ENCODE measurements at places on chromosomes 7 and 10.

DNA sequence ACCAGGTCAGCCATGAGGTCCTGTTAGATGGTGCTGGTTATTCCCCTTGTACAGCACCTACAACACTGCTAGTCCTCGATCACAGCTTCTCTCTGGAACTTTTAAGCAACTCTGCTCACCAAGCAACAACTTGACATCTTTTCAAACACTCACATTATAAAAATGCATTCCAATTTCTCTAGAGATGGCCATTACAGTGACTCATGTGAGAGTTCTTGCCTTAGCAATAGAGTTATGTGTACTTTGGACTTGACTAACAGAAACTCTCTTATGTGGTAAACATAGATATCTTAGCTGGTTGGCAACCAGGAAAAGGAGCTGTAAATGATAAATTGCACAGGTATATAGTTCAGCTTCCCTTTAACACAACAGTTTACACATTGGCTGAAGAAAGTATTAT lies 122.2 kb downstream of the PDE1C start:
- peak; percentile 90 for DNase-seq

DNA sequence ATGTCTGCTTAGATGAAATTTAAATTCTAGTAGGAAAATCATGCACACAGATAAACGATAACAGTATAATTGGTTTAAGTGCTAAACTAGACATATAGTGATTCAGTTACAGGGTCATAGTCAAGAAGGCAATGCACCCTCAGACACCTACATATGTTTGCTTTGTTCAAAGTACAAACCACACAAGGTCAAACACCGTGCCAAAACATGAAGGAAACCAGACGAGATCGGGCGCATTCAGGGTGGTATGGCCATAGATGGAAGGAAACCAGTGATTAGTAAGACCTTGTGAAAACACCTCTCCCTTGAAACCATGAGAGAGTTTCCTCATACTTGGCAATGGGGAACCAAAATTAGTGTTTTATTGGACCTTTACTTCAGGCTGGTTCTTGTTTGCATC lies 906.9 kb downstream of the PCDH15 start:
- no peak for DNase-seq

DNA sequence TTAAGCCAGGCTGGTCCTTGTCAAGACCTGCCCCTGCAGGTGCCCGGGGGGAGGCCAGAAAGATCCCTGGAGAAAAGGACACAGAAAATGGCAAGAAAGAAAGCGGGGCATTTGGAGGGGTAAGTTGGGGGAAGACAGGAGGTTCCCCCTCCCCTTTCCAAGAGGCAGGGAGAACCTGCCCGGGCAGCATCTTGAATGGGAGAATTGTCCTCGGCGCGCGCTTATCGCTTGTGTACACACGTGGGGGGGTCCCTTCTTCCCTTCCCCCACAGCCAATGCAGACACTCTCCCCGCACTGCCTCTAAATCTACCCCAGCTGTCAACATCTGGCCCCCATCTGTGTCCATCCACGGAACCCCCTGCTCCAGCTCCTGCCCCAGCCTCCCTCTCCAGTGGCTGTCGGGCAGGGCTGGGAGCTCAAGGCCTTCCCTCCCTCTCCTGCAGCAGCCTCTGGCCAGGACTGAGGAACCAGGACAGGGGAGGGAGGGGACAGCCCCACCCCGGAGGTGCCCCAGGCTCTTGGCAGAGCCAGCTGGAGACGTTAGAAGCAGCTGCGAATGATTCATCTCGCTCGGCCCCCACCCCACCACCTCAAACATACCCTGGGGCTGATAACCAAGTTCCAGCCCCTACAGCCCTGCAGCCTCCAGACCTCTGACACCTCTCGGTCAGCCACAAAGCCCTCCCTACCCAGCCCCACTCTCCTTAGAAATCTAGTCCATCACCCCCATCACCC lies 25.3 kb downstream of the EPHB4 start:
- DNase-seq = peak; percentile 85

GRCh38 chr10:99172128-99172738 lies 63.4 kb downstream of the HPSE2 start:
- DNase-seq = peak; percentile 58

GRCh38 chr7:51349820-51350545 lies 33.4 kb upstream of the COBL start:
- no peak for DNase-seq

DNA sequence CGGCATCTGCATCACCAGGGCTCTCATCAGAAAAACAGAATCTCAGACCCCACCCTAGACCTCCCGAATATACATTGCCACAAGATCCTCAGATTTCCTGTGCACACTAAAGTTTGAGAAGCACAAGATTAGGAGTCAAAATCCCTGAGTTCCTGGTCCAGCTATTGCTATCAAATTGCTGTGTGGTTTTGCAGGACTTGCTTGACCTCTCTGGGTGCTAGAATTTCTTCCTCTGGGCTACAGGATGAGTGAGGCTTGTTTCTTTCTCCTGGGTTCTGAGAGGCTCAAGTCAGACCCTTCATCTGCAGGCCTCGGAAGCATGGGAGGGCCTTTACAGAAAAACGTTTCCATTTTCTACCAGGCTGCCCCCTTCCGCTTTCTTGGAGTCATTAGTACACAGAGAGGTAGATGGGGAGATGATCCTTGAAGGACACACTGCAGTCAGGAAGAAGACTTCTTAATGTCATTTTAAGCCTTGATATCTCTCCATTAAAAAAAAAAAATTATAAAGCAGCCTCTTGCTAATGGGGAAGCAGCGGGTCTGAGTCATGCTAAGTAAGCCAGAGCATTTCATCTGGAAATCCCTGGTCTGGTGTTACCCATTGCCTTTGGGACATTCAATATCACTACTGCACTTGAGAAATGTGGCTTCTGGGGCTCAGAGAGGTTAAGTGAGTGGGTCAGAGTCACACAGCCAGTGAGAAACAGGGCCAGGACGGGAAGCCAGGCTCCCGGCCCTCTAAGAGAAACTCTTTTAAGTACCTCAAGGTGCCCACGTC lies 173.5 kb downstream of the KCNMA1 start:
- peak; percentile 50 for DNase-seq

DNA sequence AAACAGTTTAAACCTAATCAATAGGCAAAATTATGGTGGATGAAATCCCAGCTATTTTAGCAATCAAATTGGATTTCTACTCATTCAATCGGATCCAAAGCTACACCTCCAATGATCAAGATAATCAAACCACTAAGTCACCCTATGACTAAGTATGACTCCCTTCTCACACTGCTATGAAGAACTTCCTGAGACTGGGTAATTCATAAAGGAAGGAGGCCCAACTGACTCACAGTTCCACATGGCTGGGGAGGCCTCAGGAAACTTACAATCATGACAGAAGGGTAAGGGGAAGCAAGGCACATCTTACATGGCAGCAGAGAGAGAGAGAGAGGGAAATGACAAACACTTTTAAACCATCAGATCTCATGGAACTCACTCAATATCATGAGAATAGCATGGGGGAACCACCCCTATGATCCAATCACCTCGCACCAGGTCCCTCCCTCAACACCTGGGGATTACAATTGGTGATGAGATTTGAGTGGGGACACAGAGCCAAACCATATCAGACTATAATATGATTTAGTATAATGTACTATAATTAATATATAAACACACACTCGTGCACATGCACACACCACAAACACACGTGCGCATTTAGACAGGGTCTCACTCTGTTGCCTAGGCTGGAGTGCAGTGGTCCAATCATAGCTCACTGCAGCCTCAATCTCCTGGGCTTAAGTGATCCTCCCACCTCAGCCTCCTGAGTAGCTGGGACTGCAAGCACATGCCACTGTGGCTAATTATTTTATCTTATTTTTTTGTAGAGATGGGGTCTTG lies 213.6 kb upstream of the FOXK1 start:
- DNase-seq = no peak

- DNase-seq = no peak
These were observed 825 bp downstream of the MRPL32 start for GRCh38 chr7:42932811-42933591.

DNA sequence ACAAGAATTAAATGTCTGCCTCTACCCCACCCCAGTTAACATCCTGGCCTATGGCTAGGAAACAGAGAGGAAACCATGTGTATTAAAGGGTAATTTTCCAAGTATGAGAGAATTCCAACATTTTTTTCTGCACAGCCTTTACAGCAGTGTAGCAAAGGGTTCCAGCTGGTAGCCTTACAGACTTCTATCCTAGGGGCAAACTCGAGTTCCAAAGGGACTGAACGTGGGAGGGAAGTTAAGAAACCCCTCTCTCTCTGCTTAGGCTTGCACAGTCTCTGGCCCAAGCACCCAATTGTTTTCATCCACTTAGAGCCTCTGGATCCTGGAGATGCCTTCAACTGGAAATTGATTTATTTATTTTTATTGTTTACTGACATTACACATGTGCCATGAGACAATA lies 60.3 kb downstream of the SLC16A12 start:
- DNase-seq = no peak

DNA sequence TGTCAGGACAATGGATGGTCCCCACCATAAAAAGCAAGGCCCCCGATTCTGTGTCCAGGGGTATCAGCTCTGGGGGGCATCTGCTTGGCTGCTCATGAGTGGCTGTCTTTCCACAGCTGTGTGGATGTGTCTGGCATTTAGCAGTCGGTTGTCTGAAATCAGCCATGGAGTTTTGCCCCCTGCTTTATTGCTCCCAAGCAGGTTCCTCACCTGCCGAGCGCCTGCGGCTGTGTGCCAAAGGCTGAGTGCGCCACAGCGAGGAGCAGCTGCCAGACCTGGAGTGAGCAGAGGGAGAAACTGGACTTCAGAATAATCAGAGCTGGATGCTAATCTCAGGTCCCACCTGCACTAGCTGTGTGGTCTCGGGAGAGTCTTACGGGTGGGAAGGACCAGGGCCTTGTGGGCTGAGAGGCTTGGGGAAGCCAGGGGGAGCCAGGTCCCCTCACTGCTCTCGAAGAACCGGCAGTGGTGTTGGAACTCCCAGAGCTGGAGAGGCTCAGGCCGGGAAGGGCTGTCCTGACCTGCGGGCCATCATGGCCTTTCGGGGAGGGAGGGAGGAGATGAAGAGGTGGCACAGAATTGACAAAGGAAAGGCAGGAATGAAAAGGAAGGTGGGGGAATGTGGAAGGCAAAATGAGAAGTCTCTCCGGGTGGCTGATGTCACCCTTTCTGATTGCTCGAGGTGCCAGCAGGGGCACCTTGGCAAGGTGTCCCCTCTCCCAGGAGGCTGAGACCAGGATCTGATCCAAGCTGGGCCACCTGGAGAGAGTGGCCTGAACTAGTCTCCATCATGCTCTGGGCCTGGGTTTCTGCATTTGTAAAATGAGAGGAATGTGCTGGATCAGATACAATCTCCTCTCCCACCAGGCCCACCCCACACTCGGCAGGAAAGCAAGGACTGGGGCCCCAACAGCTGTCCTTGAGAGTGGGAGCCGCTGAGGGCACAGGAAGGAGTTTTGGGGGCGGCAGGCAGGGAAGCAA lies 30.2 kb upstream of the LEP start:
- no peak for DNase-seq

GRCh38 chr10:28836435-28836743 lies 159.1 kb downstream of the BAMBI start:
- DNase-seq = no peak

- DNase-seq = no peak
These were observed 47.8 kb upstream of the CALD1 start for GRCh38 chr7:134731616-134732015.

DNA sequence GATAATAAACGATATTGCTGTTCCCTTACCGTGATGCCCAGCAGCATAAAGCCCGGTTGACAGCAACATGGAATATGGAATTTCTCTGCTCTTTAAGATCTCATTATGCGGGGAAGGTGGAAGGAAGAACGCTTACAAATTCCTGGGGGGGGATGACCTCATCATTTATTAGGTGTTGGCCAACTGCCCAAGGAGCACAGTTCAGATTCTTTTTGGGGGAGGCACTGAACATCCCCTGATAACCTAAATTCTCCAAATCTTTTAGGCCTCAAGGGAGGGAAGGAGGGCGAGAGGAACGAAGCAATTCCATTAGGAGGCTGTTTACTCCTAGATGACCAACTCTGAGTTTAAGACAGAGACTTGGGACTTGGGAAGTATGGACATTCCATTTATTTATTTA lies 5.2 kb upstream of the COL26A1 start:
- no peak for DNase-seq

- no peak for DNase-seq
These were observed 310.6 kb downstream of the HDAC9 start for GRCh38 chr7:18806177-18806576.

All from AG10803 (cell line).